ENCODE measurements at places on chromosomes 6 and 20.

- DNase-seq, result peak; percentile 70
These were observed 764 bp upstream of the SNAP25 start for GRCh38 chr20:10217721-10218410.

DNA sequence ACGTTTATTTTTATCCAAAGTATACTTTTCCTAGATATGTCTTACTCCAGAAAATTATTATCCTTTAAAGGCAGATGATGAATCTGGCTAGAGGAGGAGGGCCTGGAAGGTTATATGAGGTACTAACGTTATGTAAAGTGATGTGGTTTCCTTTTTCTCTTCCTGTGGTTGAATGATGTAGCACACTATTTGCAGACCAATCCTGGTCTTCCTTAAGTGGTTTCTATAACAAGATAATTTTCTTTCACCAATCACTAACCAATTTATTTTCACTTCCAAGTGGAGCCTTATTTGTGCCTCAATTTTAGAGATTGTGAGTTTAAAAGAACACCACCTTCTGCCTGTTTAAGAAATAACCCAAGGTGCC, 154.6 kb upstream of the SOX4 start:
- no peak for DNase-seq

DNA sequence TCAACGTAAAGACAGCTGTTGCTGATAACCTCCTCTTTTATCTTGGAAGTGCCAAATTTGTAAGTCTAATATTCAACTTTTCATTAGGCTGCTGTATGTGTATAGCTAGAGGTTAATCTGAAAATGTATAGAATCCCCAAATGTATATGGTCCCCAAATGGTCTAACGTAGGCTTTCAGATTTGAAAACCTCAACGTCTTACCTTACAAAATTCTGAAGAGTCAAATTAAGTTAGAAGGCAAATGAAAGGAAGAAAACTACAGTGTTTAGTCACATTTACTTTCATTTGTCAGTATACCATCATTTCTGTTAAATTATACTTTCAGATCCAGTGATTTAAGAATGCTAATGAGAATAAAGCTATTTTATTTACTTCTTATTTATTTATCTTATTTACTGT, 256.9 kb downstream of the ARHGAP18 start:
- no peak for DNase-seq

- peak; percentile 88 for DNase-seq
These were observed 838.2 kb downstream of the MAFB start for GRCh38 chr20:39850821-39851330.

- no peak for DNase-seq
These were observed 161.7 kb downstream of the DTNBP1 start for GRCh38 chr6:15500901-15501825.

- no peak for DNase-seq
These were observed 363.8 kb downstream of the RNGTT start for GRCh38 chr6:88599571-88599970.

- DNase-seq, result peak; percentile 51
These were observed 245.0 kb downstream of the RFPL4B start for GRCh38 chr6:112592159-112592558.

All from EH (cell line).